Fibroblast of upper back skin (primary cell): ENCODE measurements at places on chromosomes 12 and 14.

- no peak for DNase-seq
Measured at GRCh38 chr14:23951590-23952201, 1.9 kb upstream of the DHRS4 start.

DNA sequence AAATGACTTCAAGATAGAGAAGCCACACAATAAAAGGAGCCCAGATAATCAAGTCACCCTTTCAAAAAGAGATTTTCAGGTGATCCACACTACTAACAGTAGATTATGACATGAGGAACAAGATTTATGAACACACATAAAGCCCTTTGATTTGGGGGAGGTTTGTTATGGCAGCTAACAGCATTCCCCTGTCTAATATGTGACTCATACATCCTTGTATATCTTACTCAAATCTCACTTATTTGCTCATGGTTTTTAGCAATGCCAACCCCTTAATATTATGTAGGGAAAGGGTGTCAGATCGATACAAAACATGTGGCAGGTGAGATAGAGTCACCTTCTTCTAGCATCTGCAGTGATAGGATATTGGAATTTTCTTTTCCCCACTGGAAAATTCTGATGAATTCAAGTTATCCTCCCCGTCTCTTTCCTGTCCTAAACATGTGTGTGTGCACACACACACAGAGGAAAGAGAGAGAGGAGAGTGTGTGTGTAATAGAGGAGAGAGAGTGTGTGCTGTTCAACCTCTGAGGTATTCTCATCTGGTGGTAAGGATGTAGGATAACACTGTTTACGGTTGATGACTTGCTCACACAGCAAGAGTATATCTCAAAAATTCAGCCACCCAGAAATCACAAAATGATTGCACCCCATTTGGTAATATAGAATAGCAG, 319.9 kb downstream of the KCNC2 start:
- DNase-seq = peak; percentile 66

GRCh38 chr14:22296722-22297121, 292.3 kb downstream of the DAD1 start:
- DNase-seq = peak; percentile 86

DNA sequence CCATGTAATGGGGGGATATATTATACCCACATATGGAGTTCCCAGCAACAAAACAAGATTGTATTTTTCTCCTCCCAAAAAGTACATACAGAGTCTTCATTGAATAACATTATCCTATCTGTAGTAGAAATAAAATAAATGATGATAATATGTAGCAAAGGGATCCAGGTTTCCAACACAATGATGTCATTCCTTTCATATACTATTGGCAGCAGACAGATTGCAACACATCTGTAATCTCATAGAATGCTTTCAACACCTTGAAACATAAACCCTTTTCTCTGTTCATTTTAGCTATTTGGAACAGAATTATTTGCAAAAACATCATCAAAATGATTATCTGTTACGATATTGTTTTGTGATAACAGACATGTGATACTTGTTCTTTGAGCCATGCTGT, 317.6 kb downstream of the DPF3 start:
- DNase-seq = peak; percentile 21

- DNase-seq = no peak
Measured at GRCh38 chr12:132395908-132396305, 66.5 kb upstream of the GALNT9 start.

- DNase-seq = peak; percentile 90
Measured at GRCh38 chr12:124613151-124613585, 45.8 kb upstream of the NCOR2 start.

DNA sequence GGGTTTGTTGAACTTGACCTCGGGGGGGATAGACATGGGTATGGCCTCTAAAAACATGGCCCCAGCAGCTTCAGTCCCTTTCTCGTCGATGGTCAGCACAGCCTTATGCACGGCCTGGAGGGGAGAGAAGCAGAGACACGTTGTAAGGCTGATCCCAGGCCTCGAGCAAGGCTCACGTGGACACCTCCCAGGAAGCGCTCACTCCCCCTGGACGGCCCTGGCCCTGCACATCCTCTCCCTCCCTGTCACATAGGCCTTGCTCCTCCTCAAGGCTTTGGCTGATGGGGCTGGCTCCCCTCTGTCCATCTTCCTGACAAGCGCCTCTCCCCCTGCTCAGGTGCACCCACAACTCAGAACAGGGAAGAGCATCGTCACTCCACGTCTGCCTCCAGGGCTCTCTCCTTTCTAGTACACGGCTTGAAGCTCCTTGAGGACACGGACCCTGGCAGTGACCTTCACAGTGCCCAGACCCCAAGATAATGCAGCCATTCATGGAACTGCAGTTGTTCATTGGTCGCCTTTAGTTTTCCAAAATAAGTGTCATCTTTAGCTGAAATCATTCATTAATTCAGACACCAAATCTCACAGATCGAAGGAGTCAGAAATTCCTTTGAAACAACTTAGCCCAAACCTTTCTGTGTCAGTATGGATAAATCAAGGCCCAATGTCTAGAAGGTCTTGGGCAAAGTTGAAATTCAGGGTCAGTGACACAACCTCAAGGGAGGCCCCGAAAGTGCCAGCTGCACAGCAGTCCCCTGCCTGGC, 9.7 kb downstream of the SERPINA1 start:
- DNase-seq = no peak

DNA sequence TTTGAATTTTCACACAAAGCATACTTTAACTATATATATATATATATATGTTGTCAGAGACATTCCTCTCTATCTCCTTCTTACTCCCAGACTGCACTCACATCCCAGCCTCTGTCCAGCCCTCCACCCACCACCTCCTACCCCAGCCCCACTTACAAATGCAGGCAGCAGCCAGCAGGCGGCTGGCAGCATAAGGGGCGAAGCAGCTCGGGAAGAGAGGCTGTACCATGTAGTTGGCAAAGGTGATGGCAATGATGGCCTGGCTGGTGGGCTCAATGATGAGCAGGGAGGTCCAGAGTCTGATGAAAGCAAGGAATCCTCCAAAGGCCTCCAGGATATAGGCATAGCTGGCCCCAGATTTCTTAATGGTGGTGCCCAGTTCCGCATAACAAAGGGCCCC, 2.5 kb downstream of the SLC7A7 start:
- DNase-seq = no peak

- DNase-seq = no peak
Measured at GRCh38 chr14:25086821-25087396, 37.0 kb upstream of the STXBP6 start.

- DNase-seq = no peak
Measured at GRCh38 chr14:44507183-44507582, at the start of gene FSCB. Gene FSCB (minus strand): TSS chr14:44507283. CDS start chr14:44506987, 296 bp downstream.

- DNase-seq = no peak
Measured at GRCh38 chr14:58215191-58215914, 15.4 kb downstream of the ACTR10 start.

DNA sequence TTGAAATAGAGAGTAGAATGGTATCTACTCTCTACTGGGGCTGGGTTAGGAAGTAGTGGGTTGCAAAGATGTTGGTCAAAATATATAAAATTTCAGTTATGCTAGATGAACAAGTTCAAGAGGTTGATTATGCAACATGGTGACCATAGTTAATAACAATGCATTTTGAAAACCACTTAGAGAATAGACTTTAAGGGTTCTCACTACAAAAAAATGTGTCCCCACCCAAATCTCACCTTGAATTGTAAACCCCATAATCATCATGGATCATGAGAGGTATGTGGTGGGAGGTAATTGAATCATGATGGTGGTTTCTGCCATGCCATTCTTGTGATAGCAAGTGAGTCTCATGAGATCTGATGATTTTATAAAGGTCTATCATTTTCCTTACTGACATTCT, 94.0 kb downstream of the C12orf50 start:
- DNase-seq = no peak

DNA sequence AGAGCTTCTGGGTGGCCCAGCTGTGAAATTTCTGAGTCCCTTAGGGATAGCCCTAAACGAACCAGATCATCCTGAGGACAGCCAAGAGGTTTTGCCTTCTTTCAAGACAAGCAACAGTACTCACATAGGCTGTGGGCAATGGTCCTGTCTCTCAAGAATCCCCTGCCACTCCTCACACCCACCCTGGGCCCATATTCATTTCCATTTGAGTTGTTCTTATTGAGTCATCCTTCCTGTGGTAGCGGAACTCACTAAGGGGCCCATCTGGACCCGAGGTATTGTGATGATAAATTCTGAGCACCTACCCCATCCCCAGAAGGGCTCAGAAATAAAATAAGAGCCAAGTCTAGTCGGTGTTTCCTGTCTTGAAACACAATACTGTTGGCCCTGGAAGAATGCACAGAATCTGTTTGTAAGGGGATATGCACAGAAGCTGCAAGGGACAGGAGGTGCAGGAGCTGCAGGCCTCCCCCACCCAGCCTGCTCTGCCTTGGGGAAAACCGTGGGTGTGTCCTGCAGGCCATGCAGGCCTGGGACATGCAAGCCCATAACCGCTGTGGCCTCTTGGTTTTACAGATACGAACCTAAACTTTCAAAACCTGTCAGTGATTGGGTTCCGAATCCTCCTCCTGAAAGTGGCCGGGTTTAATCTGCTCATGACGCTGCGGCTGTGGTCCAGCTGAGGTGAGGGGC, 38.9 kb downstream of the DAD1 start:
- DNase-seq = peak; percentile 86

DNA sequence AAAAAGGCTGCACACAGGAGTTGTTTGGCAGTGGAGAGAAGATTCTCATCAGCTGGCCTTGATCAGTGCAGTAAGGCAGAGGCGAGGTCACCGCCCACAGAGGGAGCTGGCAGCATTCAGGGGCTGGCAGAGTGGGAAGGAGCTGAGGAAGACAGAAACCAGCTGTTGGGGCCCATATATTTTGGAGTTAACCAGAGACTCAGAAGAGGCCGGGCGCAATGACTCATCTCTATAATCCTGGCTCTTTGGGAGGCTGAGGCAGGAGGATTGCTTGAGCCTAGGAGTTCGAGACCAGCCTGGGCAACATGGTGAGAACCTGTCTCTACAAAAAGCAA, 17.7 kb downstream of the SMCO2 start:
- DNase-seq = peak; percentile 61

DNA sequence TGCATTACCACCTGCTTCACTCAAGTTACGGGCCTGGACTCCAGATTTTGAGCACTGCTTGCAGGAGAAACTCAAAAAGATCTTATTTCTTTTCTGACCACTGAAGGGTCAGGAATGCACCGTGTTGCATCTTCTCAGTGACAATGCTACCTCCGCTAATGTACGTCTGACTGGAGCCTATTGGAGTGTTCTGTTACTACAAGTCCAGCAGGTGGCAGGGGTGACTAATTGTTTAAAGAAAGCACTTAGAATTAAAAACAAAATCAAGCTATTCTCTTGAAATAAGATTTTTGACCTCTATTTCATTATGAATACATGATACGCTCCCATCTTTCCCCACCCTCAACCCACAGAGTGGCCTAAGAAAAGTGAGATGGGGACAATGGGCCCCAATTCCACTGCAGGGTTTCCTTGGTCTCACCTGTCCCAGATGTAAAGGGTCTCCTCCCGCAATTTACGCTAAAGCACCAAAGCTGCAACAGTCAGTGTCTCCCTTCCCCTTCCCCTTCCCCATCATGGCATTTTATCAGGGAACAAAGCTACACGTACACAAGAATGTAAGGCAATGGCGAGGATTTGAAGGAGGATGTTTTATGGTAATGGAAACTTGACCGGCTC, 2.2 kb downstream of the TBPL2 start:
- DNase-seq = peak; percentile 62

GRCh38 chr12:98509063-98509462, 6.3 kb upstream of the TMPO start:
- DNase-seq = no peak

DNA sequence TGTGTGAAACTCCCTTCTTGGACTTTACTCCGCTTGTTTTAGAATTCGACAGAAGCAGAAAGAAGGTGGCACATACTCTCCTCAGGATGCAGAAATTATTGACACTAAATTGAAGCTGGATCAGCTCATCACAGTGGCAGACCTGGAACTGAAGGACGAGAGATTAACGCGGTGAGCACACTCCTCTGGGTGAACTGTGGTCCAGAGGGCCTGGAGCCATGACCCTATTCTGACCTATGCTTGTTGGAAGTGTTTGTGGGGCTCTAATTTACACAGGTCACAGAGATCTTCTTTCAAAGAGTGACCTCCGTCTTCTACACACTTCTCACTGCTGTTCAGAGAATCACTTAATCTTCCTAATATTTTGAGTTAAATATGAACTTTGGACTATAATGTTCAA, 72.5 kb upstream of the MYF6 start:
- no peak for DNase-seq

DNA sequence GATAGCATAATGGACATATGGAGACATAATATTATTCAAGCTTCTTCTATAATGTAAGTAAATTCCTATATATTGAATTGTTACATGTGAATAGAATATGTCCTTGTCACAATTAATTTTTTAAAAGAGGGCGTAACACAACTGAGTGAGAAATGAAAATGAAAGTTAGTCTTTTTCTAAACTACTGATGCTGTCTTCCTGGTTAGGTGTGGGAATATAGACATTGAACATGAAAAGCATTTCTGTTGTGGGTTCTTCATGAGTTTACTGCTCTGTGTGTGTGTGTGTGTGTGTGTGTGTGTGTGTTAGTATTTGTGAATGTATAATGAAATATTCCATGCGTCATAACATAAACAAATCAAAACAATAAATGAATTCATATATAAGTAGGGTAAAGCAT, 40.5 kb upstream of the RTL1 start:
- no peak for DNase-seq

- no peak for DNase-seq
Measured at GRCh38 chr12:103392722-103393121, 103.0 kb downstream of the C12orf42 start.

DNA sequence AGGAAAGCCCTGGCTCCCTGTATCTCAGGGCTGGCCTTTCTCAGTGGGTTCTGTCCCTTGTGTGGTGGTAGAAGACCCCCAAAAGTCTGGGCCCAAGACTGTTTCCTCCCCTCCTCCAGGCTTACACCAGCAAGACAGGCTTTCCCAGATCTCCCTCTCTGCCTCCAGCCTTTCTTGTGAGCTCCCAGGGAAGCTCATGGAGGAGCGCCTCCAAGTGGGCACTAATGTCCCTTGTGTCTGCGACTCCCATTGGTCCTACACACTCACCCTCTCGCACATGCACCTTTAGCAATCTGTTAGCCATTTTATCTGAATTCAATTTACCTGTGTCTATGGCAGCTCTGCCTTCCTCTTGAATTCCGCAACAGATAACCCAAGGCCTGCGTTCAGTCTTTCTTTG, 251.1 kb upstream of the CAND1 start:
- DNase-seq = no peak

DNA sequence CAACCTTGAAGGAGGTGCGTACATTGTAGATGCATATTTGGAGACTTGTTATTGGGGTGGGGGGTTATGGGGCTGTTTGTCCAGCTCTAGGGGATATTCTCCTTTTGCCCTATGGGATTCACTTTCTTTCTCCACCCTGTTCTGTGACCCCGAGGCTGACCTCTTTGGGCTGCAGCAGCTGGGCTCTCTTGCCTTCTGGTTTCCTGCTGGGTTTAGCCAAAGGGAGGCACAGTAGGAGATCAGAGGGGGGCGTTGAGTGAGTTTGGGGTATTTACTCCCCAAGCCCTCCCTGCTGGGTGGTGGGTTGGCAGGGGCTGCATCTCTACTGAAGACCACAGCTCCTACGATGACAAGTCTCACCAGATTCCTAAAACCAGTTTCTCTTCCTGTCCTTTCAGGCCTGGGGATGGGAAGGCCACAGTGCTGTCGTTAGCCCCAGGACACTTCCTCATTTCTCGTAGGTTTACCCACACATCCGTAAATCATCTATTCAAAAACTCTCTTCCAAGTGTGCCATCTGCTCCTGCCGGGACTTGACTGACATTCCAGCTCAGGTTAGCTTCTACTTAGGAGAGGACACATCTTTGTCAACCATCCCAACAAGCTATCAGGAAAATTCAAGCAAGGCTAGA, 127.1 kb downstream of the TMEM30B start:
- DNase-seq = no peak

- no peak for DNase-seq
Measured at GRCh38 chr12:126891789-126892188, 1375.2 kb upstream of the TMEM132C start.

- no peak for DNase-seq
Measured at GRCh38 chr14:59926534-59926933, 6.6 kb downstream of the LRRC9 start.
